ENCODE measurements at places on chromosomes 16 and 17.
A peak's percentile ranks its signal among the peaks of the same experiment; 100 is the strongest.

GRCh38 chr16:11501632-11502031 is 85.1 kb downstream of the LITAF start:
- no peak for DNase-seq

DNA sequence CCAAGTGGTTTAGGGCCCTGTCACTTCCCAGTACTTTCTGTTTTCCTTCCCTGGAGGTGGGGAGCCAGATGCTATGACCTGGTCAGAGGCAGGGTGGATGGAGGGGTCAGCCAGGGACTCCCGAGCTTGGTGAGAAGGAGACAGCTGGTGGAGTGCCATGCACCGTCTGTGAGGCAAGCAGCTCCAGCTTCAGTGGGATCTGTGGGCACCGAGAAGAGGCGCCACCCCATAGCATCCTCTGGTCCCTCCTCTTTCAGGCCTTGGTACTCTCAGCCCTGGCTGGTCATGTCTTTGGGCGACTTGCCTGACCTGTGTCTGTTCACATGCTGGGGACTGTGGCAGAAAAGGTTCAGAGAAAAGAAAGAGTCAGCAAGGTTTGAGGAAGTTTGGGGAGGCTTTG is 299.3 kb upstream of the N4BP1 start:
- DNase-seq, result no peak

DNA sequence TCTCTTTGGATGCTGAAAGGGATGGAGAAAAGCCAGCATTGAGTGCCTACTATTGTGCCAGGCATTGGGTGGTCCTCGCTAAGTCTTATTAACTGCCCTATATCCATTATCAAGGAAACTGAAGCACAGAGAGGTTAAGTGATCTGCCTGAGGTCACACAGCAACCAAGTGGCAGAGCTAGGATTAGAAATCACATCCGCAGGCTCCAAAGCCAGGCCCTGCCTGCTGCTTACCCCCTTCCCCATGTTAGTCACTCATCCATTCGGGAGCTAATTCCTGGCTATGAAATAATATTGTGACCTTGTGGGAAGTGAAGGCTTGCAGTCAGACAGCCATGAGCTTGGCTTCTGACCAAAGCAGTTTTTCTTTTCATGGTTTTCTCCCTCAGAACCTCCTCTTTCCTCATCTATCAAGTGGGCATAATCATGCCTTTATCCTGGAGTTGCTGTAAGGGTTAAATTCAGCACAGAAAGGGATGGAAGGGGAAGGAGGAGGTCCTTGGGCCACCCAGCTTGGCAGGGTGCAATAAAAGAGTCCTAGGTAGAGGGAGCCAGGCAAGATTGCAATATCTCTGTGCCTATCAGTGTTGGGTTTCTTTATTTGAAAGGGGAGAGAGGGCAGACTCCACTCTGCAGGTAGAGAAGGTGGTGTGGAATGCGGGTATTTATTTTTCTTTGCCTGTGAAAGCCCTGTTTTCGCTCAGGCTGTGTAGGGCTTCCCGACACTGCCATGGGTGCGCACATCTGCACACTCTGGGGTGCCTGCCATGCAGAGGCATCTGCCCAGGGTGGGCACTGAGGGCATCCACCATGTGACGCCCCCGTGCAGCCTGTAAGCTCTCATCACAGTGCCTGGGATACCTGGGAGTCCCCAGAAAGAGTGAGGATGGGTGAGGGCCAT is 11.3 kb downstream of the RAI1 start:
- no peak for DNase-seq

DNA sequence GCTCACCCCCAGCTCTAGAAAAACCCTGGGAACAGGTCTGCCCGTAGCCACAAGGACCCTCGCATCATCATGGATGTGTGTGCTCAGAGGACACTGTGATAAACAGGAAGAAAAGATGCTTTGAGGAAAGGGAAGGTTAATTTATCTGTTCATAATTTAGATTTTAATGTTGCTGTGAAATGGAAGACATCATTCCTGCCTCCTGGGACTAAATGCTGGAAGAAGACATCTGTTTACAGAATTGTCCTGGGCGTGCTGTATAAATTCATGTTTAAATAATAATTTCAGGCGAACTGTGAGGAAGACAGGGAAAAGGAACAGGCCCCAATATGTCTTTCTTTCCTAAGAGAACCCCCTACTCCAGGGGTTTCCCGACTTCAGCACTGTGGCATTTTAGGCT is 112.6 kb downstream of the SHISA6 start:
- DNase-seq, result no peak

DNA sequence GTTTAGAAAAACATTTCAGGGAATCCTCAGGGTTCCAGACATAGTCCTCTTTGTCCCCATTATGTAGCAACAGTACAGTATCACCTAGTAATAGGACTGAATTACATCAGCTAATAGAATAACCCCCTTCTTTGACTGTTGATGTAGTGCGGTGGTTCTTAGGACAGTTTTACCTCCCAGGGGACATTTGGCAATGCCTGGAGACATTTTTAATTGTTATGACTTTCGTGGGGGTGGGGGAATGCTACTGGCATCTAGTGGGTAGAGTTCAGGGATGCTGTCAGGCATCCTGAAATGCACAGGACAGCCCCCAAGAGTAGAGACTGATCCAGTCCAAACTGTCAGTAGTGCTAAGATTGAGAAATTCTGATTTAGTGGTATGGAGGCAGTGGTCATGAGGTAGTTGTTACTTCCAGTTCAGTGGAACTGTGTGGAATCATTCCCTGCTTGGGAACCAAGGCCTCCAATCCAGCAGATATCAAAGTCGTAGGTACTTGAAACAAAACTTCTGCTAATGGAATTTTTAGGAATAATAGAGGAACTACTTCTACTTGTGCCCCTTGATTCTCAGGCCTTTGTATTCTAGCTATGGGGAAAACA is 20.3 kb downstream of the NF1 start:
- DNase-seq, result no peak

DNA sequence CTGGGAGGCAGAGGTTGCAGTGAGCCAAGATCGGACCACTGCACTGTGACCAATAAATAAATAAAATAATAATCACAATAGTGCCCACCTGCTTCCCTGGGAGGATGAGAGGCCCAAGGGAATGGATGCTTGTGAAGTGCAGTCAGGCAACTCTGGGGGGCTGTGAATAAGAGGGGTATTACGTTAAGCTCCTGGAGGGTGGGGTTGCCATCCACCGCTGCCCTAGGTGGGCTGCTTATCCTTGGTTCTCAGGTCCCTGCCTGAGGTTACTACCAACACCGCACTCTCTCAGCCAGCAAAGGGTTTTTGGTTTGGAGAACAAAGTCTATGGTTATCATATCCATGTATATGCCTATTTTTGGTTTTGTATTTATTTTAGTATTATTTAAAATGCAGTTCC is 48.6 kb upstream of the CBFA2T3 start:
- no peak for DNase-seq

DNA sequence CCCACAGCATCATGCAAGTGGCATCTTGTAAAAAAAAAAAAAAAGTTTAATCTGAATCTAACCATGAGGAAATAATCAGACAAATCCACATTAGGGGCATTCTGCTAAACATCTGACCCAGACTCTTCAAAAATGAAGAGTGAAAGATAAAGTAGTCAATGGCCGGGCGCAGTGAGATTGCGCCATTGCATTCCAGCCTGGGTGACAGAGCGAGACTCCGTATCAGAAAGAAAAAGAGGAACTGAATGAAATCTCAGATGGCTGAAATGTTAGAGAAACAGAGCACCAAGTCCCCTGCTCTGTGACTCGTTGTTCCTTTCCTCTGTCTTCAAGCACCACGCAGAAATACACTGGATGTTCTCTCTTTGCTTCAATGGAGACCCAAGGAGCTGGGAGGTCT is 12.7 kb upstream of the RNF135 start:
- DNase-seq, result no peak

DNA sequence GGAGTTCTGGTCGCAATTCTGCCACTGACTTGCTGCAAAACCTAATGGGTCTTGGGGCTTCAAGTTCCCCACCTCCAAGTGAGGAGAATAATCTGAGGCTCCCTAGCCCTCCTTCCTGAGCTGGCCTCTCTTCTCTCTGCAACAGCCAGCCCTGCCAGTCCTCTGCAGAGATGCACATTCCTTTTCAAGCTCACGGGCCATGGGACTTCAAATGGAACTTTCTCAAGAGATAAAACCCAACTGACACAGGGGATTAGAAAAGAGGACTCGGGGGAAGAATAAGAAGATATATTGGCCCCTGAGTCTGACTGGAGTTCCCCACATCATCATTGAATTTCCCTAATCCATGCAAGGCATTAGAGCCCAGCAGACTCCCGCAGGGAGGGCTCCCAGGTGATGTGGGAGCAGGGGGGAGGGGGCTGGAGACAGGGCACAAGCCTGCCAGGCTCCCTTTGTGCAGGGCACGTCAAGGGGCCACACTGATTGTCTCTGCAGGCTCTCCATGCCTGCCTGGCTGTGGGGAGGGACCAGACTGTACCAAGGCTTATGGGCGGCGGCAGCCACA is 131.0 kb downstream of the CCDC144A start:
- no peak for DNase-seq

DNA sequence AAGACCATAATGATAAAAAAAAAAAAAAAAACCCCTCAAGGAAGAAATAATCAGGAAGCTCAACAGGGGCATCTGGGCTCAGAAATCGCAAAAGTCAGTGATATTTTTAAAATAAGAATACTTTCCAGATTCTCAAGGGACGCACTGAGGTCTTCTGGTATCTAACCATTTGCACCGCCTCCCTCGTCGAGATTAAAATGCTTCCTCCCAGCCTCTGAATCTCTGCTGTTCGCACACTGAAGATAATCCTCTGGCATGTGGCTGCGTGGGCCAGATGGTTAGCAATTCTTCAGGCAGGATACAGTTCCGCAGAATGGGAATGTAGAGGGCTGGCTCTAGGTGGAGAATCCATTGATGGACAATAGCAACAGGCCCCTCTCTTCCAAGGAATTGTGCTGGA is 211.7 kb upstream of the CDH5 start:
- no peak for DNase-seq

DNA sequence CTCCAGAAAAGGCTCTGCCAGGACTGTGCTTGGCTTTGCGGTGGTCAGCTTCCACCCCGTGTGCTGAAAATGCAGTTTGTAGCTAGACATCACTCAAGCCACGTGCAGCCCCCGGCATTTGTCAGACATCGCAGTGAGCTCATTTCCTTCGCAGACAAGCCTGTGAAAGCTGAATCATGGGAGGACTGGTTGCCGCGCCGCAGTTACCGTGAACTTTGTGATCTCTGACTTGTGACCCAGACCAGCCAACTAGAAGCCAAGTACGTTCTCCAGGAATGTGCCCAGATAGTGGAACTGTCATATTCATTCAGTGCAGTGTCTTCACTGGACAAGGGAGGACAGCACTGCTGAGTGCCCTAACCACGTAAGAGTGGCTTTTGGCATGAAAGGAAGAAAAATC is 58.1 kb downstream of the NDE1 start:
- DNase-seq, result no peak

GRCh38 chr16:85767531-85767930 is 16.6 kb upstream of the C16orf74 start:
- DNase-seq, result no peak

GRCh38 chr16:66207883-66208265 is 158.6 kb upstream of the CDH5 start:
- DNase-seq, result no peak

DNA sequence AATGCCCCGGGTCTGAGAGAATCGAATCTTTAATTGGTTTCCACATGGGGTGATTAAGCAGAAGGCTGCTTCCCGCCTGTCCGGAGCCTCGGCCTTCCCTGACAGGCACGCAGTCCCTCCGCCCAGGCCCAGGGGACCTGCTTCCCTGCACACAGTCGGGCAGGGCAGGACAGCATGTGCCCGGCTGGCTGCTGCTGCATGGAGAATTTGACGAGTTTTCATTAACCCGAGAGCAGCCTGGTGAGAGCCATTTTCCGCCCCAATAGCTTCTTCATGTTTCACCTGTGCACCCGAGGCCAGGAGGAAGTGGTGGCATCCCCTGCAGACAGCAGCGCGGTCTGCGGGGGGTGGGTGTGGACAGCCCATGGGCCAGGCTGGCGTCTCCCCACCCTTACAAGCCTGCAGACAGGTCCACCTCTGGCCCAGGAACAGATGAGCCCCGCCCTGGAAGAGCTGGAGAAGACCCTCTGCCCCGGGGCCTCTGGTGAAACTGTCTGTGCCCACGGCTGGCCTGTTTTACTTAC is 67.0 kb downstream of the KLHDC4 start:
- DNase-seq, result no peak

DNA sequence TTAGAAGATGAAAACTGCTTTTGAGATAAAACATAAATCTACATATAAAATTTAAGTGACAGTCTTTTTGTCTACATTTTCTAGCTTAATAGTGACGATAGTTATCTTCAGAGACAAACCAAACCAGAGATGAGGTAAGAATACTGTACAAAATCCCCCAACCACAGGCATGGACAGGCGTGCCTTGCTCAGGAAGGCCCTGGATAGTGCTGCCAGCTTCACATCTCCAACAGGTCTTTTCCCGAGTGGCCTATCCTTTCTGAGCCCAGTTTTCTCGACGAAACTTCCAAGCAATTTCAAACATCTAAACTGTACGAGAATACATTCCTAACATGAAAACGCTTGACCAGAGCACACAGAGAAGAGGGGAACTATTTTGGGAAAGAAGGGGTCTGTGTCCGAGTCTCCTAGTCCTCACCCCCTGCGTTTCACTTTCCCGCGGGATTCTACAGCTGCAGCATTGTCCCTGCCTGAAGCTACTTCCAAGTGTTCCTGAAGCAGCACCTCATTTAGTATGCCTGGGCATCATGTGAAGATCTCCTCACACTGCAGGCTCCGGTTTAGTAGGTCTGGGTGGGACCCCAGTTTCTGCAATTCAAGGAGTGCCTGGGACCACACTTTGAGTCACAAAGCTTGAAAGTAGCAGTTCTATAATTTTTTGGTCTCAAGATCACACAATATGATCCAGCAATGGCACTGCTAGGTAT is 37.8 kb downstream of the GNA13 start:
- DNase-seq, result no peak

GRCh38 chr16:17160285-17160853 is 310.4 kb downstream of the XYLT1 start:
- DNase-seq, result no peak

DNA sequence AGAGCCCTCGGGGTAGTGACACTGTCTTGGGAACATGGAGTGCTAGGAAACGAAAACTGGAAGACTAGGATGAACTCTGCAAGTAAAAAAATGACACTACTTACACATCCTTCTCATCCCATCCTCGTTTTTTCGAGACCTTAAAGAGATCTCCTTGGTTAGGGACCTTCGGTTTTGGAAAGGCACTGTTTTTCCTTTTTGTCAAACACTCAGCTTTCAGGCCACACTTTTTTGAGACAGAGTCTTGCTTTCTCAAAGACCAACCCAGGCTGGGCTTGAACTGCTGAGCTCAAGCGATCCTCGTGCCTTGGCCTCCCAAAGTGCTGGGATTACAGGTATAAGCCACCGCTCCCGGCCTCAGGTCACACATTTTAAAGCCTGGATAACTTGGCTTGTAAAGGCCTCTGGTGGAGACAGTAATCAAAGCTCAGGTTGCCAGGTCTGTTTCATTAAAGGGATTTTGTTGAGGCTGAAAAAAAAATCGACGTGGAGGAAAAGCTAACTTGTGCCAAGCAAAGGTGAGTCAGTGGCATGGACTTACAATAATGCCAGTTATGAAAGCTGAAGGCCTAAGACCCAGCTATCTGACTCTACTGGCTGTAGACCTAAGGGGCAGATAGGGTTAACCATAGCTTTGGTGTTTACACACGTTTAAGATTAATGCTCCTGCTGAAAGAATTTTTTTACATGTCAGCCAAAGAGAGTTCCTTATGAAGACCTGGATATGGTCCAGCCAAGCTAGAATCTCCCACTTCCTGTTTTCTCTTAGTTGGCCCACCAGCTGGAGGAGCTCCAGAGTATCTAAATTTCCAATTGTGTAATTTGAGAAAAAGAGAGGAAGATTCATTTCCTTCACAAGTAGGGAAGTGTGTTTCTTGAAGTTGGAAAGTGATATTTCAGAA is 823 bp downstream of the NBR1 start:
- peak; percentile 7 for DNase-seq

- no peak for DNase-seq
Measured at GRCh38 chr16:49431040-49431439, 57.4 kb downstream of the C16orf78 start.
